ENCODE measurements at places on chromosomes 1 and 21.

DNA sequence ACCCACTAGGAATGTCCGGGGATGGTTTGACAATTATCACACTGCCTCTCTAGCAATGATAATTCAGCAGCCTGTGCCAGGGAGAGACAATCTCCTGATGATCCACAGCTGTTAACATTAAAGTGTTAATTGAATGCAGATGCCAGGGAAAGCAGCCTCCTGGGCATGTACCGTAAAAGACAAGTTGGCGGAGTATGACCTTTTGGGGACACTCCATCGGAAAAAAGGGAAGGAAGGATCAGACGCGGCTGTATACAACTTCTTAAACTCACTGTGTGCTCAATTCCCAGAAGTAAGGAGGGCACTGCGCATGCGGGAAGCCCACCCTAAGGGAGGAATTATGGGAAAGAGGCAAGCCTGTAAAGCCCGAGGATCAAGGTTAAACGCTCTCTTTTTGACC lies 62.6 kb downstream of the MAP3K7CL start:
- no peak for DNase-seq

- no peak for DNase-seq
Observed at GRCh38 chr1:69305621-69306020, 262.1 kb upstream of the LRRC7 start.

GRCh38 chr1:15756143-15757015 lies 2.2 kb upstream of the FBLIM1 start:
- no peak for DNase-seq

DNA sequence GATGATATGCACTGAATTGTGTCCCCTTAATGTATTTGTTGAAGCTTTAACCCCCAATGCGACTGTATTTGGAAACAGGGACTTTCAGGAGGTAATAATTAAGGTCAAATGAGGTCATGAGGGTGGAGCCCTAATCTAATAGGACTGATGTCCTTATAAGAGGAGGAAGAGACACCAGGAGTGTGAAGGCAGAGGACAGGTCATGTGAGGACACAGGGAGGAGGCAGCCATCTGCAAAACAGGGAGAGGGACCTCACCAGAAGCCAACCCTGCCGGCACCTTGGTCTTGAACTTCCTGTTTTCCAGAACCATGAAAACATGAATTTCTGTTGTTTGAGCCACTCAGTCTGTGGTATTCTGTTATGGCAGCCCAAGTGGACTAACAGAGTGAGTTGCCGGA lies 15.3 kb downstream of the SYF2 start:
- DNase-seq, result no peak

GRCh38 chr1:51968632-51969031 lies 21.9 kb downstream of the RAB3B start:
- DNase-seq, result no peak

- DNase-seq, result no peak
Observed at GRCh38 chr1:204434116-204434755, 22.6 kb upstream of the PPP1R15B start.

GRCh38 chr1:221873673-221874072 lies 131.8 kb upstream of the DUSP10 start:
- DNase-seq, result no peak

DNA sequence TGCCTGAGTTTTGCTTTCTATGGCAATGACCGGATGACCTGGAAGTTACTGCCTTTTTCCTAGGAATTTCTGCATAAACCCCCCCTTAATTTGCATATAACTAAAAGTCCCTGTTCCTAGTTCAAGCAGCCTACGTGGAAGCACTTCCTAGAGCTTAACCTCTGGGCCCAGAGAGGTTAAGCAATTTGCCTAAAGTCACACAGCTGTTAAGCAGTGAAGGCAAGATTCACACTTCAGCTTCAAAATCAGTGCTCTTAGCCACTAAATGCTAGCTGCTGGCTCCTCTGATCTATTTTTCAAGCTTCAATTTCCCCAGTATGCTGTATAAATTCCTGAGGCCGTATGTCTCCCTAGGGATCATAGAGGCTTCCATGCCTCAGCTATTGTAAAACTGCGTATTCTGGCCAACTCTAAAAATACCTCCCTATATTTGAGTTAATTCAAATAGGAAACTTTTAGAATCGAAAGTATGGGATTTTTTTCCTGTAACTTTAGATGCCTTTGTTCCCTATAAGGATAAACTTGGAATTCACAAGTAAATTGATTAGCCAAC lies 53.1 kb upstream of the CD5L start:
- DNase-seq, result no peak

GRCh38 chr1:220594356-220594755 lies 66.4 kb downstream of the MARK1 start:
- no peak for DNase-seq

DNA sequence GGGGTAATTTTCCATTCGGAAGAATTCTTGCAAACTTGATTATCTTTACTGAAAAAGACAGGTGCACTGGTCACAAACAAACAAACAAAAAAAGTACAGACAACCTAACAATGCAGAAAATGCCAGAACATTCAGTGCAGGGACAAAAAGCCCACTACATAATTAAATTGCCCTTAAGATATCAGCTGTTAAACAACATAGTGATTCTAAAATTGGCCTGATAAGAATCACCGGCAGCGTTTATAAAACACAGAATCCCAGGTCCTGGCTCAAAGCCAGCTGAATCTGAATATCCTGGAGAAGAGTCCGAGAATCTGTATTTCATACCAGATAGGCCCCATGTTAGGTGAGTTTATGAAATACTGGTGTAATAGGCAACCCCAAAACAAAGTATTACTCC lies 6.1 kb downstream of the PLPP3 start:
- DNase-seq, result no peak

GRCh38 chr1:65527707-65528503 lies 107.4 kb downstream of the LEPR start:
- no peak for DNase-seq

- no peak for DNase-seq
Observed at GRCh38 chr21:33059380-33059841, 10.5 kb upstream of the OLIG1 start.

DNA sequence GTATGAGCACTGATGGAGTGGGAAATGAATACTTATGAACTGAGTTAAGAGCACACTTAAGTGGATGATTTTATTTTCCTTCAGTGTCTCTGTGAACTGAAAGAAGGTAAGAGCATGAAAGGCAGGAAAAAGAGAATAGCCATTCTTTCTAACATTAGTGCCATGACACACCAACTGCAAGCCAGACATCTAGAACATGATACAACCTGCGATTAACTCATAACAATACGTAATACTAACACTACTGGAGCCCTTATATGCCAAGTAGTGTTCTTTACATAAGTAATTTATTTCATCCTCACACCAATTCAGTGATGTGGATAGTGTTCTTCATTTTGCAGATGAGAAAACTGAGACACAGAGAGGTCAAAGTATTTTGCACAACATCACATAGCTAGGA lies 56.7 kb downstream of the PRRX1 start:
- no peak for DNase-seq
